ENCODE measurements at places on chromosomes 2 and 18.

- DNase-seq: no peak
Measured at GRCh38 chr2:189522435-189523151, 58.0 kb downstream of the SLC40A1 start.

- no peak for DNase-seq
Measured at GRCh38 chr18:5900262-5900661, 4.9 kb upstream of the TMEM200C start.

GRCh38 chr2:11344956-11345677 lies 681 bp upstream of the ROCK2 start:
- peak; percentile 72 for DNase-seq

DNA sequence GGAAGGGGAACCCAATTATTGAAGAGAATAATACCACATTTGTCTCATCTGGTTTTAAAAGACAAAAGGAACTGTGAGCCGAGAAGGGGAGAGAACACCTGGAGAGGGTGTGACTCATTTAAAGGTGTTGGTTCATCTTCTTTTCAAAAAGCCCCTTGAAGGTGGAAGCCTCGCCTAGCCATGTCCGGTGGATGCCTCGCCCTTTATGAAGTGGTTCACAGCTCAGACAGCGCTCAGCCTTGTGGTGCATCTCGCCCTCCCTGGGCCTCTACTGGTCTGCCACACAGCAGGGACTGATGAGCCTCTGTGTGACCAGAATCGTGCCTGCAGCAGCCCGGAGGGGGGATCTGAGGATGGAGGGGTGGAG lies 290.0 kb upstream of the CXCR4 start:
- DNase-seq: no peak

- no peak for DNase-seq
Measured at GRCh38 chr2:139992078-139992477, 1211.9 kb upstream of the NXPH2 start.

DNA sequence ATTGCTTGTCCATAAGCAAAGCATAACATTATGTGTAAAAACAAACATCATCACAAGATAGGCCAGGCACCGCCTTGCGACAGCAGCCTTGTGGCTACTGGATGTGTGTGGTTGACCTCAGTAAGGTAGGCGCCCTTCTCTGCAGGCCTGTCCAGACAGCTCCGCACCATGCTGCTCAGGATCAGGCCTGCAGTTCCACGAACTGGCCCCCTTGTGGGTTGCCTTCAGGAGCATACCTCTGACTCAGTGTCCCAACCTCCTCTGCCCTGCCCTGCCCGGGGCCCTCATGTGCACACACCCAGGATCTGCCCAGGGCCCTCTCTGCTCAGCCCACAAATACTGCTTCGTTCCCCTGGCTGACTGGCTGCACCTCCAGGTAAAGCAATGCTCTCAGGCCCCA lies 16.1 kb upstream of the ZNF236 start:
- no peak for DNase-seq

- DNase-seq: no peak
Measured at GRCh38 chr18:61785588-61785987, 107.2 kb downstream of the RNF152 start.

- DNase-seq: no peak
Measured at GRCh38 chr2:111626037-111626864, 257.7 kb downstream of the ANAPC1 start.

GRCh38 chr2:88738271-88738670 lies 46.8 kb downstream of the RPIA start:
- peak; percentile 60 for DNase-seq

- no peak for DNase-seq
Measured at GRCh38 chr2:208783184-208783583, 376.6 kb downstream of the PTH2R start.

- DNase-seq: peak; percentile 1
Measured at GRCh38 chr2:198471291-198471690, 666.9 kb downstream of the PLCL1 start.

GRCh38 chr2:21467910-21468309 lies 344.1 kb downstream of the TDRD15 start:
- DNase-seq: peak; percentile 7

DNA sequence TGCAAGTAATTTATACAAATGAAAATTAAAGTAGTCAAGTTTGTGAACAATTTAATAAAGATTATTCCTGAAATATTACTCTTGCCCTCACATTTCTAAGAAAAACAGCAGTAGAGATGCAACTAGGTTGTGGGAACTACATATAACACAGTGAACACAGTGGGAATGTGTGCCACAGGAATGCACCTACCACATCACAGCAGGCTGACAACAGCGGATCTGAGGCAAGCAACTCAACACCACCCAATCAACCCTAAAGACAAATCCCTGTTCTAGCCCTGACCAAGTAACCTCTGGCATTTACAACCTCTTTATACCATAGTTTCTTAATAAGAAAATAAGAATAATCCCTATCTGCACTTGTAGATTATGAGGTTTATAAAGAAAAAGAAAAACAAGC lies 23.4 kb downstream of the MBOAT2 start:
- no peak for DNase-seq

- no peak for DNase-seq
Measured at GRCh38 chr18:24656050-24656449, 195.6 kb downstream of the HRH4 start.

DNA sequence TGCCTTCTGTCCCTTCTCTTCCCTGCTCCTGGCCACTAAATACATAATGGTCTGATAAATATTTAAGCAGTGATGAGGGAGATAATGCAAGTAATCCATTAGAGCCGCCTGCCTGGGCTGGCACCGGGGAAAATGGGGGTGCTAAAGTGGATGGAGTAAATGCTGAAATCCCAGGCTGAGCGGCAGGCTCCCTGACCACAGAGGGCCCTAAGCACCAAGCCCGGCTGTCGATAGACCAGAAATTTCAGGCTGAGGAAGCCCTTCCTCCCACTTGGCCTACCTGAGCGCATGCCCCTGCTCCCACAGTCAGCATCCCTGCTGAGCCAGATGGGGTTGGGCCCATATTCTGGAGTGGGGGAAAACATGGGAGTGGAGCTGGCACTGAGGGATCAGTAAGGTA lies 197.5 kb upstream of the SKOR2 start:
- no peak for DNase-seq

GRCh38 chr2:119486196-119486827 lies 38.0 kb downstream of the SCTR start:
- DNase-seq: no peak

DNA sequence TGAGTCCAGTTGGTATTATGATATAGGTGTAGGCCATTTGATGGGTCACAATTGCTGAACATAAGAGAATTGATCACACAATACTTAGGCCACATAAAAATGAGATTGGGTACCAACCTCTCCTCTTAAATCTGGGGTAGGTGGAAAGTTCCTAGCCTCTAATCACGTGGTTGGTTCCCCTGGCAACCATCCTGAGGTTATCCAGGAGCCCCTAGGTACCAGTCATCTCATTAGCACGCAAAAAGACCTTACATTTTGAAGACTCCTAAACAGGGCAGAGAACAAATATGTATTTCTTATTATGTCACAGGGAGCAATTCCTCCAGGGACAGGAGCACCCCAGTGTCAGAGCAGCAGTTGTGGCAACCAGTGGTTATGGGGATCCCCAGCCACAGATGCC lies 12.7 kb upstream of the SELENOI start:
- DNase-seq: no peak

GRCh38 chr2:37774976-37775907 lies 103.8 kb upstream of the CDC42EP3 start:
- no peak for DNase-seq
